Testis (tissue), 5 donors: ENCODE measurements at places on chromosomes 16 and 17.

DNA sequence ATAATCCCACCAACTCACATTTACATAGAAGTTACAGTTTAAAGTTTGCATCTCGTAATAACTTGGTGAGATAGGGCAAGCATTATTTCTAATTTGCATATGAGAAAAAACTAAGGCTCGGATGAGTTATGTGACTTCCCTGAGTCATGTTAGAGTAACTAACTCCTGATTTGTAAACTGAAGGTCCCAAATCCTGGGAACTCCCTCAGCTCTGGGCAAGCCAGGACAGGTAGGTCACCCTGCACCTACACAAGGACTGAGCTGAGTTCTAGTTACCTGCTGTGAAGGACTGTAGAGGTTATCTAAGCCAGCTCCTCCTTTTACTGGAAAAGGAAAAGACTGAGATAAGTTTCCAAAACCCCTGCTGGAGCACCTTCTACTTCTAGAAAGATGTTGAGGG lies 92.1 kb upstream of the HLF start:
- DNase-seq: no peak

DNA sequence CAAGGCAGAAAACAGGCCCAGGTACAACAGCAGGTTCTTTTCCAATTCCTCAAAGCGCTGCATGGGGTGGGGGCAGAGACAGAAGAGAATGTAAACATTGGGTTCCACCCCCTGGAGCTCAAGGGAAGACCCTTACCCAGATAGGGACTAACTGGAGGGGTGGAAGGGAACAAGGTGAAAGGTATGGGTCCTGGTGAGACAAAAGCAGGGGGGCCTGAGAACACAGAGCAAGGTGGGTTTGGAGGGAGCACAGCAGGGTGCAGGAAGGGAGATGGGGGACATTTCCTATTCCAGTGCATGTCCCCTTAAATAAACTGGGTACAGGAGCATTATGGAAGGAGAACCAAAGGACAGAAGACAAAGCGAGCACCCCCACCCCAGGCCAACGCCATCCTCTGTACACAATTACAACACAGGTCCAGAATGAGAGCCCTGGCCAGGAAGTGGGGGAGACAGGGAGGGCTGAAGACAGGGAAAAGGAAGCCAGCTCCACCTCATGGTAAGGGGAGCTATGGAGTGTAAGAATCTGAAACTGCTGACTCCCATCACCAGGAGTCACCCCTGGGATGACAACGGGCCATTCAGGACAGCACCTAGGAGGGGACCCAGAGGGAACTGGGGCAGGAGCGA lies 2.1 kb upstream of the CD2BP2 start:
- DNase-seq: no peak

DNA sequence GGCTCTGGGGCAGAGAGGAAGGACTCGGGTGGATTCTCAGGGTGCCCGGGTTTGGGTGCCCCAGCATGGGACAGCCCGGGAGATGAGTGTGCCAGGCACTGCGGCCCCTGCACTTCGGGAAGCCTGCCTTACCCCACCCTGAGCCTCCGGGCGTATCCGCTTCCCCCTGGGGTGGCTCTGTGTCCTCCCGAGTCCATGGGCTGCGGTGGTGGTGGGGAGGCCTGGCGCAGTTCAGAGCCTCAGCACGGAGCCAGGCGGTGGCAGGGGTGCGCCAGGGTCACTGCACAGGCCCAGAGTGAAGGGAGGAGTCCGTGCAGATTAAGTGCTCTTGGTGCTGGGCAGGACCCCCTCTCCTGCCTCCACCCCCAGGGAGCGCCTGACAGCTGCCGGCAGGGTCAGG lies 20.7 kb downstream of the MYBBP1A start:
- DNase-seq: no peak

GRCh38 chr17:50424246-50424995 lies 1.6 kb upstream of the ACSF2 start:
- DNase-seq: no peak

GRCh38 chr17:79621151-79621943 lies 10.5 kb upstream of the RBFOX3 start:
- DNase-seq: peak; percentile 6

GRCh38 chr16:22071331-22071910 lies 20.9 kb upstream of the VWA3A start:
- no peak for DNase-seq

DNA sequence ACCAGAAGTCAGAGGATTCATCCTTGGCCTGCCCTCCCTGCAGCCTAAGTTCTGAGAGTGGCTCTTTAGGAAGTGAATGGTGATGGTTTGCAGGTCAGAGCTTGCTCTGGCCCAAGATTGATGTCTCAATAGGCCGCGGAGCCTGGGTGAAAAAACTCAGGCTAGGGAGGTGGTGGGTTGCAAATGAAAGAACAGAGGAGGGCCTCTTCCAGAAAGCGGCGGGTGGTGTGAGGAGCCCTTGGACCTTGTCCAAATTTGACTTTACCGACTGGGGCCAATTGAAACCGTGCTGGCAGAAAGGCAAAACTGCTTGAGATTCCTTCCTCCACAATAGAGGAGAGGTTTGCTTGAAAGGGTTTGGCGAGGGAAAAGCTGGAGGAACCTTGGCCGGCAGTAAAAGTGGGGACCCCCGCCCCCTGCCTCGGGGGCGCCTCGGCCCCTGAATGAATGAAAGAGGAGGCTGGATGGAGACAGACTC lies 331.3 kb downstream of the SEC14L1 start:
- peak; percentile 65 for DNase-seq

DNA sequence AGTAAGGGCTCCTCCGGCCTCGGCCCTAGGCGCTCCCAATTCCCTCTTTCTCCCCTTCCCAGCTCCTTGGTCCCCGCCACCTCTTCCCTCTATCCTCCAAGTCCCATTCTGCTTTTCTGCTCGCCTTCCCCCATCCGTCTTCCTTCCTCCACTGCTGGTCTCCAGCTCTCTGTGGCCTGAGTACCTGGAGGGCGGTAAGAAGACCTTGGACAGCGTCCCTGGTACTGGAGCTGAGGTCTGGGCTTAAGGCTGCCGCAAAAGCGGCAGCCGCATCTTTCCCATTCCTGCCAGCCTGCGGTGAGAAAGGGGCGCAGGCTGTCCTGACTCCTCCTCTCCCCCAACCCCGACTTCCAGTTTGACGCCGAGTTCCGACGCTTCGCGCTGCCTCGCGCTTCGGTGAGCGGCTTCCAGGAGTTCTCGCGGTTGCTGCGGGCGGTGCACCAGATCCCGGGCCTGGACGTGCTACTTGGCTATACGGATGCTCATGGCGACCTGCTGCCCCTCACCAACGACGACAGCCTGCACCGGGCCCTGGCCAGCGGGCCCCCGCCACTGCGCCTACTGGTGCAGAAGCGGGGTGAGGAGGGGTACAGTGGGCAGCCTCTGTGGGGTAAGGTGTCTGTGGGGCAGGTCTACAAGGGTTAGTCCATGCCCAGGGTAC lies 471 bp downstream of the PARD6A start:
- DNase-seq: no peak

DNA sequence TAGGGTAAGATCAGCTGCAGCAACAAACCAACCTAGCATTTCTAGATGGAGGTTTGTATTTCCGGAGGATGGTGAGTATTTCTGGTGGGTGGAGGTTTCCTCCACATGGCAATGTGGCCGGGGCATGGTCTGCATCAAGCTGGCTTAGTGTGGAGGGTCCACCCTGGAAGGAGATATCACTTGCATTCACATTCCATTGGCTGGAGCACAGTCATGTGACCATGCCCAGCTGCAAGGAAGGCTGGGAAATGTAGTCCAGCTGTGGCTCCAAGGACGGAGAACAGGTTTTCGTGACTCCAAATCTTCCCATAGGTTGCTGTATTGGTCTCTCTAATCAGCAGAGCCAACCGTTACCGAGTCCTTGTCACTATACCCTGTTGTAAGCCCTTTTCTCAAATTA lies 68.7 kb downstream of the RAI1 start:
- DNase-seq: peak; percentile 80

- DNase-seq: no peak
These were observed 2.1 kb downstream of the KCNH4 start for GRCh38 chr17:42178817-42179216.

GRCh38 chr16:85716680-85717038 lies 27.9 kb upstream of the GINS2 start:
- DNase-seq: no peak

DNA sequence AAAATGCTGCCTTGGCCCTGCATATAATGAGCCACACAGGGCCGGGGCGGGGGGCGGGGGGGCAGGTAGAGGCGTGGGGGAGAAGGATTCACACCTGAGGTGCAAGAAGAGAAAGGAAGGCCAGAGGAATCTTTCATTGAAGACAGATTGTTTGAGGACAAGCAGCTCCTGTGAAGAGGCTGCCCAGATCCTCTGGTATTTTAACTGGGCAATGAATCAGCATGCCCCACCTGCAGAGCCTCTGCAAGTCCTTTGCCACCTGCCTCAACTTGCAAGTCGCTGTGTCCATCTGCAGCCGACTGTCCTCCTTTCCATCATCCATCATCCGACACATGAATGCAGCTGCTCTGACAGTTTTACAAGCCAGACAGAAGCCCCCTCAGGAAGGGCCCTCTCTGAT lies 1.2 kb upstream of the SOST start:
- no peak for DNase-seq

GRCh38 chr17:39447561-39447960 lies 3.5 kb downstream of the MED1 start:
- no peak for DNase-seq

- DNase-seq: no peak
These were observed 32.1 kb upstream of the JPT2 start for GRCh38 chr16:1645914-1646525.

DNA sequence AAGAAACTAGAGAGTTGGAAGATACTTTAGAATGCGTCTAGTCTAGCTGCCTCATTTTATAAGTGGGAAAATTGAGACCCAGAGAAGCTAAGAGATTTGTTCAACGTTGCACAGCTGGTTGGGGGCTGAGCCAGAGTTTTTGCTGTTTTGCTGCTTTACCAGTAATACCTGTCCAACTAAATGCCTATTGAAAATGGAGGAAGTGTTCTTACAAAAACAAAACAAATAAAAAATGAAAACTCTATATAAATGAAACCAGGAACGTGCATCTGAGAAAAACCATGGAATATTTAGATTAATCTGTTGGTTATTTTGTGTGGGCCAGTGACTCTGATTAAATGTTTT lies 13.8 kb downstream of the NLK start:
- DNase-seq: no peak

- no peak for DNase-seq
These were observed 505.5 kb downstream of the NPIPA7 start for GRCh38 chr16:16884451-16884850.

DNA sequence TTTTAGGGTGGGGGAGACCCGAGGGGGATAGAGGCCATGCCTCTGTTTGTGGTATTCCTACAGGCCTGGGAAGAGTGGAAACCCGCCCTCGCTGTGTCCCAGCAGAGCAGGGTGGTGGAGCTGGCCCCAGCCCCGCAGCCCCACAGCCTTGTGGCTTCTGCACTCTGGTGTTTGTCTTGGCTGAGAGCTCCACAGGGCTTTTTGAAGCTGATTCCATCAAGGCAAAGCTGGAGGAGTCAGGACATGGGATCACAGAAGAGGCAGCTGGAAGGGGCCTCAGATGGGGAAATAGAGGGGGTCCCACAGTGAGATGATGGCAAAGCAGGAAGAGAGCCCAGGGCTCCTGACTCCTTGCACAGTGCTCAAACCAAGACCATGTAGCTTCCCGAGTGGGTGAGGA lies 5.0 kb upstream of the WFIKKN2 start:
- no peak for DNase-seq

DNA sequence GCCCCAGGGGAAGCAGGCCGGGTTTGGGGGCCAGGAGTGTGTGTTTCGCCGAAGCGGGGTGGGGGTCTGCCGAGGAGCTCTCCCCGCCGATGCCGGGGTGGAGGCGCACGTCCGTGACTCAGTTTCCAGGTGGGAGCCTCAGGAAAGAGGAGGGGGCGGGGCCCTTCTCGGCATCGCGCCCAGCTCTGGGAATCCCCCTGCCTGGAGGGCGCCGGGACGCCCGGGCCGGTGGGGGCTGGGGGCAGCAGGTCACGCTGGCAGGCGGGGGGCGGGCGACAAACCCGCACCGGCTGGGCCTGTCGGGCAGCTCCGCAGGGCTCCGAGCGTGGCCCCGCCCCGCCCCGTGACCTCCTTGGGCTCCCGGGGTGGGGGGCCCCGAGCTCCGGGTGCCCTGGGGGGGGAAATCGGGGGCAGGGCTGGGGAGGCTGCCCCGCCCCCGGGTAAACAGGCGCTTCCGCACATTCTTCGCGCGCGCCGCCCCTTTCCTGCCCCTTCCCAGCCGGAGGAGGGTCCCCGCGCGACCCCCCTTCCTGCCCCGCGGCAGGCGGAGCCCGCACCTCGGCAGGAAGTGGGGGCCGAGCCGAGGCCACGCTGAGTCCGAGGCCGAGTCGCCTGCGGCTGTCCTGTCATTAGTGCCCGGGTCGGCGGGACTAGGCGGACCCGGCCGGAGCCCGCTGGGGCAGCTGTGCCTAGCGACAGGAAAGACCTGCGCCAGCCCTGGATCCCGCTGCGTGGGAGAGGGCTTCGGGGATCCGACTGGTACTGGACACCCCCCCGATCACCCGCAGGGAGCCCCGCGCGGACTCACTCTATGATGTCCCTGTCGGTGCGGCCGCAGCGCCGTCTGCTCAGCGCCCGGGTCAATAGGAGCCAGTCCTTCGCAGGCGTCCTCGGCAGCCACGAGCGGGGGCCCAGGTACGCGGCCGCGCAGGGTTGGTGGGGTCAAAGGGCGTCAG lies 9.3 kb downstream of the RIPOR1 start:
- DNase-seq: peak; percentile 64

- DNase-seq: no peak
These were observed 3.6 kb downstream of the KAT2A start for GRCh38 chr17:42117397-42118125.

- no peak for DNase-seq
These were observed 2.0 kb upstream of the GLG1 start for GRCh38 chr16:74608944-74609343.

DNA sequence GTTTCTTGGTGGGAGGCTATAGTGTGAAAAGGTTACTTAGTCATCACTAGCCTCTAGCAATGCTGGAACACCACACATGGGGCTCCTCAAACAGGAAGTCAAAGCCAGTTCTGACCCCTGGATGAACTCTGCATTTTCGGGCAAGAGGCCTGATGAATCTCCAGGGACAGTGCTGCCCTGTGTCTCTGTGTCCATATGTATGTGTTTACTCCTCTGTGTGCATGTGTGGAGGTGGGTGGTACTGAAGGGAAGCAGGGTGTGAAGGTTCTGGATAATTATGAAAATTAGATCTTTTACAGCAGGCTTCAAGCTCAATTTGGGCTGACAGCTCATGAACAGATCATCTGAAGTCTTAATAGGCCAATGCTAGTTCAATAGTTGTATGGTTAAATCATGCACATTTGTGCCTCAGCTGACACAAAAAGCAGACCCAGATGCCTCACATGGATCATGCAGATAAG lies 133.6 kb downstream of the SNX11 start:
- DNase-seq: no peak

GRCh38 chr17:30212750-30213149 lies 22.7 kb downstream of the SLC6A4 start:
- DNase-seq: no peak

DNA sequence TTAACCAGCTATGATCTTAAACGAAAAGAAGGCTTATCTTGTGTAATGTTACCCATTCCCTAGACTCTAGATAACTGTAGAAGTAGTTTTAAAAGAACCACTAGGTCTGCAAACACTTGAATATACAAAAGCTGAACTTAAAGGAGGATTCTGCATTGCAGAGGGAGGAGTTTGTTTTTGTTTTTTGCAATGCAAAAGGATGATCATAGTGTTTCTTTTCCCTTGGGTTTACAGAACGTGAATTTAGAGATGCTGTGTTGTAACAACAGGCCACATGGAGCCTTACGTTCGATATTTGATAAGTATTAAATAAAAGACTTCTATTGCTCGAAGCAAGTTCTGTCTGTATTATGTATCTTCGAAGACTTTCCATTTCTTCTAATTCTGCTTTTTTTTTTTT lies 77.6 kb downstream of the CHD9 start:
- no peak for DNase-seq
